Stimulated activated CD4-positive, alpha-beta T cell treated with anti-CD3 and anti-CD28 coated beads, Interleukin-2, amount 100 ng/mL, for 48 hours (primary cell): ENCODE measurements at places on chromosomes 7 and 10.

DNA sequence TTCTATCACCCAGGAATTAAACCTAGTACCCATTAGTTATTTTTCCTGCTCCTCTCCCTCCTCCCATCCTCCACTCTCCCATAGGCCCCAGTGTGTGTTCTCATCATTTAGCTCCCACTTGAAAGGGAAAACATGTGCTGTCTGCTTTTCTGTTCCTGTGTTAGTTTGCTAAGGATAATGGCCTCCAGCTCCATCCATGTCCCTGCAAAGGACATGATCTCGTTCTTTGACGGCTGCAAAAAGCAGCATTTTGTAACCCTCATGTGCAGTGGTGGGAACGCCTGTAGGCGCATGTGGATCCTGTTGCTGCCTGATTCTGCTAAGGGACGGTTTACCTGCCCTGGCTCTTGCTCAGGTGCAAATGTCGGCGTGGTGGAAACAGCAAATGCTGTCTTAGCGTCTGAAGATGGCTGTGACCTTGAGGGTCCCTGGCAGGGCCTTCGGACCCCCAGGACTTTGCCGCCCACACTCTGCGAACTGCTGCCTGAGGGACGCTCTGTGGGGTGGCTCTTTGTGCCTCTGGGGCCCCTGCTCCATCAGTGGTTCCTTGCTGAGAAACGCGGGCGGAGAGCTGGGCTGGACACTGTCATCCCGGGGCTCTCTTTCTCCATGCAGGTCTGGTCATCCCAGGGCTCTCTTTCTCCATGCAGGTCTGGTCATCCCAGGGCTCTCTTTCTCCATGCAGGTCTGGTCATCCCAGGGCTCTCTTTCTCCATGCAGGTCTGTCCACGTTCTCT, 5.6 kb upstream of the MTG1 start:
- no peak for DNase-seq

DNA sequence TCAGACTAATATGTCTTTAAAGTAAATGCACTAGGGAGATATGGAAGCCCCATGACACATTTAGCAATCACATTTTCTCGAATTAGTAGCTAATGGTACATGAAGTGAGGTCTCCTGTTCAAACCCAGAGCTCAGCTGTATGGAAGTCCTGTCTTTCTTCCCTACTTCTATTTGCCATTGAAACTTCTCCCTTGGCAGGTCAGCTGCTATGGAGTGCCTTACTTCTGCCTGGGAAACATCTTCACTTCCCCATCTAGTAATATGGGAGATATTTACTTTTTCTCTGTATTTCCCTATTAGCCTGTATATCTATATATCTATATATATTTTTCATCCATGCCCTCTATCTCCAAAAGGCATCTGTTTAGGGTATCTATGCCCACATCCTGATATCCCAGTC, 225.3 kb upstream of the INHBA start:
- no peak for DNase-seq

- DNase-seq, result no peak
Observed at GRCh38 chr10:2953495-2953894, 113.9 kb upstream of the PFKP start.

DNA sequence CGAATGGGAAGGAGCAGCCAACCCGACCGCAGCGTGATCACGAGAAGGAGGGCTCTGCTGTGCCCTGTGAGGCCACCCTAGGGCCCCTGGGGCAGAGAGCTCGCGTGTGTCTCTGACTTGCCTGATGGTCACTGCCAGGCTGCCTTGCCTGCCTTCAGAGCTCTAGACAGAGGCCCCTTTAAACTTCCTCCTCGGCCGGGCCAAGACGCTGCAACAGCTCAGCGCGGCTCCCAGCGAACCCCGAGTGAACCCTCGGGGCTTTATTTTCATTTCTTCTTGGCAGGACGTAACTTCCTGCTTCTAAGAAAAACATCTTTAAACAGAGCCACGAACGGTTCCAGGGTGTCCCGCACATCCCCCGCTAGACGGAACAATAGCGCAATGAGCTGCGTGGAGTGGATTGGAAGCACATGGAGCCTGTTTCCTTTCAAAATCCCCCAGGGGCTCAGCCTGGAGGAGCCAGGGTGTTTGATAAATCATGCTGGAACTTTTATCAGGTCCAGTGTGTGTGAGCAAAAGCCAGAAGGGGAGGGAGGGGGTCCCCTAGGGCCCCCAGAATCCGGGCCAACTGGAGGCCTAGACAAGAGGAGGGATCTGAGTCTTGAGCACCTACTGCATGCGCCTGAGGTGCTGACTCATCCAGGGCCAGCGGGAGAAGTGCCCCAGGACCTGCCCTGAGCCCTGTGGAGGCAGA, 134.1 kb upstream of the GDF10 start:
- peak; percentile 26 for DNase-seq
